ENCODE measurements at places on chromosomes 13 and 19. TPM values are rescaled to one million over a fixed set of nuclear protein-coding genes. Genes with fewer than 3 reads are reported as not detected.

The CBY2 gene
- total RNA-seq, result not detected

The LIM2 gene
- total RNA-seq, result not detected

DNA sequence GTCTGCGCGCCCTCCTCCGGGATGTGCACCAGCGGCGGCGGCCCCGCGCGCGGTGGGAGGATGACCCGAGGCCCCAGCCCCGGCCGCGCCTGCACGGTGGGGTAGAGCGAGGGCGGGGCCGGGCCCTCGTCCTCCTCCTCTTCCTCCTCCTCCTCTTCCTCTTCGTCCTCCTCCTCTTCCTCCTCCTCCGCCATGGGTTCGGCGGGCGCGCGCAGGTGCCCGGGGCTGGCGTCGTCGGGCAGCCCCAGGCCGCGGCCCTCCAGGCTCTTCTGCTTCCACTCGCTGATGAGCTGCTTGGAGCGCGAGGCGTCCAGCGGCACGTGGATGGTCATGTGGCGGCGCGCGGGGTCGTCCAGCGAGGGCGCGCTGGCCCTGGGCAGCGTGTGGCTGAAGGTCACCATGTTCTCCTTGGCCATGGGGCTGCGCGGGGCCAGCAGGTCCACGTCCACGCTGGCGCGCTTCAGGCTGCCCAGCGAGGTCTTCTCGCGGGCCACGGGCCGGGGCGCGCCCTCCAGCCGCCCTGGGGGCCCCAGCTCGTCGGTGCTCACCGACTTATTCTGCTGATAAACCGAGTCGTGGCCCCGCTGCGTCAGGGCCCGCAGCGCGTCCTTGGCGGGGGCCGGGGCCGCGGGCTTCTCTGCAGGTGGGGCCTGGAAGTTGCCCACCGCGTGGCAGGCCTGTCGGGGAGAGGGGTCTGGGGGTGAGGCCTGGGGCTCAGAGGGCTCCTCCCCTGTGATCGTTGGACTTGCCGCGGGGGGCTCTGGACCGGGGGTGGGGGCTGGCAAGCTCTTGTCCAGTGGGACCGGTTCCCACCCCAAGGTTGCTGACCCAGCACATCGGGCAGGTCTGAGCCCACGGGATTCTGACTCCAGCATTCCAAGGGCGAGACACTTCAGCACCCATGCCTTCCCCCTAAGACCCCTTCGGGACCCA is 8.3 kb downstream of the PLPPR3 start:
- DNase-seq, result no peak
- no peaks in the 10 kb centered on the region for H3K4me1 ChIP-seq
- H3K4me3 ChIP-seq, result peak overlapping the region; percentile 28
- no peaks in the 10 kb centered on the region for H3K27me3 ChIP-seq

DNA sequence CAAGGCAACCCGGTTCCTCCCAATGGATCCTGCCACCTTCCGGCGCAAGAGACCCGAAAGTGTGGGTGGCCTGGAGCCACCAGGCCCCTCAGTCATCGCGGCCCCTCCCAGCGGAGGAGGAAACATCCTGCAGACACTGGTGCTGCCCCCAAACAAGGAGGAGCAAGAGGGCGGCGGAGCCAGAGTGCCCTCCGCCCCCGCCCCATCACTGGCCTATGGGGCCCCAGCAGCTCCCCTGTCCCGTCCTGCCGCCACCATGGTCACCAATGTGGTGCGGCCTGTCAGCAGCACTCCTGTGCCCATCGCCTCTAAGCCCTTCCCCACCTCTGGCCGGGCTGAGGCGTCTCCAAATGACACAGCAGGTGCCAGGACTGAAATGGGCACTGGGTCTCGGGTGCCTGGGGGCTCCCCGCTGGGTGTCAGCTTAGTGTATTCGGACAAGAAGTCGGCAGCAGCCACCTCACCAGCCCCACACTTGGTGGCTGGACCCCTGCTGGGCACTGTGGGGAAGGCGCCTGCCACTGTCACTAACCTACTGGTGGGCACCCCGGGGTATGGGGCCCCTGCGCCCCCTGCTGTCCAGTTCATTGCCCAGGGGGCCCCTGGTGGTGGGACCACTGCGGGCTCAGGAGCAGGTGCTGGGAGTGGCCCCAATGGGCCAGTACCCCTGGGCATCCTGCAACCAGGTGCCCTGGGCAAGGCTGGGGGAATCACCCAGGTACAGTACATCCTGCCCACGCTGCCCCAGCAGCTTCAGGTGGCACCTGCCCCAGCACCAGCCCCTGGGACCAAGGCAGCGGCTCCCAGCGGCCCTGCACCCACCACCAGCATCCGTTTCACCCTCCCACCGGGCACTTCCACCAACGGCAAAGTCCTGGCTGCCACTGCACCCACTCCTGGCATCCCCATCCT is 11.2 kb upstream of the PRR19 start:
- H3K27me3 ChIP-seq, result no peaks in the 10 kb centered on the region
- peaks cover 15% of the 10 kb centered on the region for H3K4me1 ChIP-seq
- peak; percentile 47 for DNase-seq

DNA sequence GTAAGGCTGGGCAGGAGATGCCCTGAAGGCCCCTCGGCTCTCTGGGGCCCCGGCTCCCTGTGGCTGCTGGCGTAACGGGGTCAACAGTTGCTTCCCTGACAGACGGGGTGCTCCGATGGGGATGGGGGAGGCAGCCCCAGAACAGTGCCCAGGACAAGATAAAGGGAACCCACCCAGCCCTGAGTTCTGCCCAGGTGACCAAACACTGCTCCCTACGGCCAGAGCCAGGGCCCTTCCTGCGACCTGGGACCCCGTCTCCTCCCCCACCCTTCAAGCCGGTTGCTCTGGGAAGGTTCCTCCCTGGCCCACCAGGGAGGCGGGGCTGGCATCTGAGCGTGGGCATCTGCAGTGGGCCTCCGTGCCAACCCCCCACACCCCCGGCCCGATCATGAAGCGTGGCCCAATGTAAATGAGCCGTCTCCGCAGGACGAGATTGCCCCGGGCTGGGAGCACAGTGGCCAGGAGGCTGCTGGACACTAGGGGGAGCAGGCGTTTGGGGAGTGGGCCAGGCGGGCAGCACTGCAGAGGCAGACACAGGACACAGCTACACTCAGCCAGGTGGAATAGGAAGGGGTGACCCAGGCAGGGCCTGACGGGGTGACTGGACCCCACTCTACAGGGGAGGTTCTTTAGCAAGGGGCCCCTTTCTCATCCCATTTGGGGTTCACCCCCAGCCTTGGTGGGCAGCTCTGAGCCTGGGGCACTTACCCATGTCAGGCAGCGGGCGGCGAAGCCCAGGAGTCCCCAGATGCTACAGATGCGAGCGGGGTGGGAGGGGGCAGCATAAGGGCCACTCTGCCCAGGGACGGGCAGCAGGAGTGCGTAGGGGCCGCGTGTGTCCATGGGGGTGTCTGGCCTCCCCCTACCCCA is 1.2 kb upstream of the NKPD1 start:
- no peak overlapping the region for H3K27ac ChIP-seq
- H3K4me1 ChIP-seq, result peaks cover 25% of the 10 kb centered on the region
- no peak for DNase-seq

- H3K4me3 ChIP-seq, result no peak overlapping the region
- H3K27ac ChIP-seq, result no peak overlapping the region
- peaks cover 20% of the 10 kb centered on the region for H3K4me1 ChIP-seq
- H3K36me3 ChIP-seq, result no peaks in the 10 kb centered on the region
- no peak for DNase-seq
Measured at GRCh38 chr19:51572908-51573307, 1.8 kb downstream of the ZNF175 start.

The IGSF23 gene
- total RNA-seq, result not detected

GRCh38 chr19:4186087-4186993 is 3.9 kb downstream of the ANKRD24 start:
- H3K4me1 ChIP-seq, result peaks cover 19% of the 10 kb centered on the region
- peak; percentile 49 for DNase-seq
- H3K36me3 ChIP-seq, result no peaks in the 10 kb centered on the region

- DNase-seq, result no peak
- no peaks in the 10 kb centered on the region for H3K36me3 ChIP-seq
- no peak overlapping the region for H3K27ac ChIP-seq
- H3K4me3 ChIP-seq, result no peak overlapping the region
Measured at GRCh38 chr13:108643646-108644353, 14.4 kb downstream of the MYO16 start.

The ZNF227 gene
- 11.8 TPM for total RNA-seq

The KASH5 gene
- not detected for total RNA-seq

The GPC6 gene
- total RNA-seq, result not detected

DNA sequence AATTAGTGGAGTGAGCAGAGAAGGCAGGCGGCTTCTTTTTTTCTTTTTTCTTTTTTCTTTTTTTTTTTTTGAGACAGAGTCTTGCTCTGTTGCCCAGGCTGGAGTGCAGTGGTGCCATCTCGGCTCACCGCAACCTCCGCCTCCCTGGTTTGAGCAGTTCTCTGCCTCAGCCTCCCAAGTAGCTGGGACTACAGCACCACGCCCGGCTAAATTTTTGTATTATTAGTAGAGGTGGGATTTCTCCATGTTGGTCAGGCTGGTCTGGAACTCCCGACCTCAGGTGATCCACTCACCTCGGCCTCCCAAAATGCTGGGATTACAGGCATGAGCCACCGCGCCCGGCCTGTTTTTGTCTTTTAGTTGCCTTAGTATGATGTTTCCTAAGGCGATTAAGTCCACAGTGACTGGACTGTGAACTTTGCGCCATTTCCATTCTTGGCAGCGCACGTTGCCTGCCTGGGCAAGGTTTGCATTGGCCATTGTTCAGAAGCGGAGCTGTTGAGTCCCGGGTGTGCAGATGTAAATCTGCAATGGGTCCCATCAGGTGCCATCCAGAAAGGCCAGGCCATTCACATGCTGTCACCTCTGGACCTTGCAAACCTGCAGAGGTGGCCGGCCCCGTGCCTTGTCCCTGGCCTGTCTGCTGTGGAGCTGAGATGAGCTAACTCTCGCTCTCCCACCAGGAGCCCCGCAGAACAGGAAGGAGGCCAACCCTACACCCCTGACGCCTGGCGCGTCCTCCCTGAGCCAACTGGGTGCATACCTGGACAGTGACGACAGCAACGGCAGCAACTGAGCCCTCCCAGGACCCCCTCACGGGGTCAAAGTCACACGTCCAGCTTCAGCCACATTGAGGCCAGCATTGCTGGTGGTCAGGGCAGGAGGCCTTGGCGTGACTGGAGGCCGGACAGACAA is 10.9 kb upstream of the SHD start:
- peaks cover 6% of the 10 kb centered on the region for H3K36me3 ChIP-seq
- H3K4me3 ChIP-seq, result no peak overlapping the region
- H3K4me1 ChIP-seq, result peaks cover 8% of the 10 kb centered on the region
- no peak overlapping the region for H3K27ac ChIP-seq

DNA sequence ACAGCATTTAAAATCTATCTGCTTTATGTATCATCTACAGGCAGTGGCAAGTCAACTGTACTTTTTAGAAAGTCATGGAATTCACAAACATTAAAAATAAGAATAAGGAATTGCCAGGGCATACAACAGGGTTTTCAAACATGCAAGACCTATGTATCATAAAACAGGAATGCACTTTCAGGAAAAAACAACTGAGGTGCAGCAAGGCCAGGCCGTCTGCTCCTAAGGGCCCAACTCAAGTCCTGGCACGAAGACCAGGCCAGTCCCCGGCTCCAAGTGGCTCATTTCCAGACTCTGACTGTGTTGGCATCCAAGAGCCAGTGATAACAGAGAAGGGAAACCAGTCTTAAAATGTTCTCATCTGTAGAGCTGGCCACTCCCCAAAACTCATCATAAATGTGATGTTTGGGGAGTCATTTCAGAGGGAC is 7.1 kb downstream of the RFX2 start:
- no peak for DNase-seq
- H3K4me3 ChIP-seq, result no peak overlapping the region
- H3K4me1 ChIP-seq, result peaks cover 9% of the 10 kb centered on the region

GRCh38 chr13:33633701-33634545 is 184.0 kb upstream of the RFC3 start:
- no peak overlapping the region for H3K27ac ChIP-seq
- H3K36me3 ChIP-seq, result no peaks in the 10 kb centered on the region
- peaks cover 11% of the 10 kb centered on the region for H3K27me3 ChIP-seq
- no peaks in the 10 kb centered on the region for H3K4me1 ChIP-seq
- H3K4me3 ChIP-seq, result peak overlapping the region; percentile 21
- no peak for DNase-seq

DNA sequence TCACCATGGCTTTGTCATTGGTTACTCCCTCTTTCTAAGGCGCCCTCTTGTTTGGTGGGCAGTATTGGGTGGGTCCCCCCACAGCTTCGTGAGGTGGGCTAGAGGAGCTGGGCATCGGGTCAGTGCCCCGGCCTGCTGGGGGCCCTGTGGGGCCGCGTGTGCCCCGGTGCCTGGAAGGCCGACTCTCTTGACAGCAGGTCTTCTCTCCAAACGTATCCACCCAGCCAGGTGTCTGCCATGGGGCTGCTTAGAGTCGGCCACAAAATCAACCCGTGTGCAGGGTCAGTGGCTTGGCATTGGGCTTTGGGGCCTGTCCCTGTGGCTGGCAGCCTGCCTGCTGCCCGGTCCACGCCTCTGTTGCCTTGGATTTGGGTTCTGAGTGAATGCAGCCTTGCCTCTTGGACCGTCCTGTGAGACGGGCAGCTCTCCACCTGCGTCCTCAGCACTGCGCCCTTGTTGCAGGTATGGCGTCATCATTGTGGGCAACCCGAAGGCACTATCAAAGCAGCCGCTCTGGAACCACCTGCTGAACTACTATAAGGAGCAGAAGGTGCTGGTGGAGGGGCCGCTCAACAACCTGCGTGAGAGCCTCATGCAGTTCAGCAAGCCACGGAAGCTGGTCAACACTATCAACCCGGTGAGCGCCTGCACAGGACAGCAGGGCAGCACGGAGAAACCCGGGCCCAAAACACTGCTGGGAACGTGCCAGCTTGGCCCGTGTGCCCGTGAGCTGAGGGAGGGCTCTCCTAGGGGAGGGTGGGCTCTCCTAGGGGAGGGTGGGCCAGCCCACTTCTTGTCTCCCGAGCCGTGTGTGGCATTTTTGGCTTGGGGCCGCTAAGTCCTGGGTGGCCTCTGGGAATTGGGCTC is 31.4 kb downstream of the UPF1 start:
- H3K36me3 ChIP-seq, result no peaks in the 10 kb centered on the region
- H3K27ac ChIP-seq, result no peak overlapping the region
- H3K4me3 ChIP-seq, result no peak overlapping the region

GRCh38 chr19:435707-436412 is 25.0 kb downstream of the SHC2 start:
- no peaks in the 10 kb centered on the region for H3K36me3 ChIP-seq
- no peak for DNase-seq
- no peaks in the 10 kb centered on the region for H3K4me1 ChIP-seq
- peaks cover 15% of the 10 kb centered on the region for H3K27me3 ChIP-seq
- H3K27ac ChIP-seq, result no peak overlapping the region

The SIGLEC5 gene
- total RNA-seq, result not detected

- no peaks in the 10 kb centered on the region for H3K27me3 ChIP-seq
- H3K36me3 ChIP-seq, result peaks cover 5% of the 10 kb centered on the region
- no peak overlapping the region for H3K27ac ChIP-seq
- no peak overlapping the region for H3K4me3 ChIP-seq
Measured at GRCh38 chr19:38718747-38719543, 25.3 kb downstream of the CAPN12 start.

- DNase-seq, result no peak
- peaks cover 2% of the 10 kb centered on the region for H3K36me3 ChIP-seq
- no peak overlapping the region for H3K4me3 ChIP-seq
- peaks cover 30% of the 10 kb centered on the region for H3K27me3 ChIP-seq
- no peak overlapping the region for H3K27ac ChIP-seq
Measured at GRCh38 chr13:59464926-59465325, 698.8 kb downstream of the DIAPH3 start.

The BEST2 gene
- not detected for total RNA-seq

- DNase-seq, result no peak
- no peak overlapping the region for H3K4me3 ChIP-seq
- peaks cover 5% of the 10 kb centered on the region for H3K36me3 ChIP-seq
- H3K4me1 ChIP-seq, result peaks cover 39% of the 10 kb centered on the region
Measured at GRCh38 chr13:73837147-73837546, 297.1 kb downstream of the KLF12 start.

Measured in T-helper 17 cell (primary cell).